ENCODE measurements at places on chromosomes 7 and 10.

DNA sequence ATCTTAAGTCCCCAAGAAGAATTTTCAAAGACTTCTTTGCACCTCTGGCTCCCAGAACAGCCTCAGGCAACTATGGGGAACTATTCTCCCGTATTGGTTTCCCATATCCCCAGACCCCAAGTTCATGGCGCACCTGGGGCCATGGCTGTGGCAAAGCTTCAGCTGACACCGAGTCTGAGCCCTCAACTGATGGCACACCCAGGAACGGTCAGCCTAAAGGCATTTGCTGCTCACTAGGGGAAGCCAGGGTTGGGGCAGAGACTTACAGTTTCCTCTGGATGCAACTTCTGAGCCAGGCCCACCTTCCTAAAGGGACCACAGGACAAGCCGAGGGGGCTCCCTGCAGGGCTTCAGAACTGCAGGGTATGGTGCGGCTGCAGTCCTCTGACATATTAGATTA, 13.7 kb upstream of the CPA1 start:
- DNase-seq = no peak

DNA sequence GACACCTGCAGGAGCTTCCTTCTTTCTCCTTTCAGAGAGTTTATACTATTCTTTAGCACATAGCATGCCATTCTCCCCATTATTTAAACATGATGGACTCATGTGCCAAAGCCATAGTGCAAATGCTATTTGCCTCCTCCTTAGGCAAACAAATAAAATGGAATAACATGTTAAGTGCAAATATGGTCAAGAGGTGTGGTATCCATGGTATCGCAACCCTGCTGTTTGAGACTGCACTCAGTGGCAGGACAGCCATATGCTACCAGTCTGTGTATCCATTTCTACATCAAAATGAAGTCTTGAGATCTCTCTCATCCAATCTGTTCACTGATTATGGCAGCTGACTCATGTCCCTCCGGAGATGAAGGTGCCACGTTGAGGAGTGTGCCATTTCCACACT, 22.8 kb downstream of the HEPACAM2 start:
- no peak for DNase-seq

- no peak for DNase-seq
Measured at GRCh38 chr7:141370178-141370577, 181.0 kb upstream of the AGK start.

GRCh38 chr7:150665896-150666295, 19.6 kb upstream of the GIMAP2 start:
- no peak for DNase-seq

DNA sequence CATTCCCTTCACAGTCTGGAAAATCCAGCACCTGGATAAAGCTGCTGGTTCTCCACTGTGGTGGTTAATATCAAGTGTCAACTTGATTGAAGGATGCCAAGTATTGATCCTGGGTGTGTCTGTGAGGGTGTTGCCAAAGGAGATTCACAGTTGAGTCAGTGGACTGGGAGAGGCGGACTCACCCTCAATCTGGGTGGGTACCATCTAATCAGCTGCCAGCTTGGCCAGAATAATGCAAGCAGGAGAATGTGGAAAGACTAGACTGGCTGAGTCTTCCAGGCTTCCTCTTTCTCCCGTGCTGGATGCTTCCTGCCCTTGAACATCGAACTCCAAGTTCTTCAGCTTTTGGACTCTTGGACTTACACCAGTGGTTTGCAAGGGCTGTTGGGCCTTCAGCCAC, 48.4 kb downstream of the C10orf143 start:
- DNase-seq = no peak

DNA sequence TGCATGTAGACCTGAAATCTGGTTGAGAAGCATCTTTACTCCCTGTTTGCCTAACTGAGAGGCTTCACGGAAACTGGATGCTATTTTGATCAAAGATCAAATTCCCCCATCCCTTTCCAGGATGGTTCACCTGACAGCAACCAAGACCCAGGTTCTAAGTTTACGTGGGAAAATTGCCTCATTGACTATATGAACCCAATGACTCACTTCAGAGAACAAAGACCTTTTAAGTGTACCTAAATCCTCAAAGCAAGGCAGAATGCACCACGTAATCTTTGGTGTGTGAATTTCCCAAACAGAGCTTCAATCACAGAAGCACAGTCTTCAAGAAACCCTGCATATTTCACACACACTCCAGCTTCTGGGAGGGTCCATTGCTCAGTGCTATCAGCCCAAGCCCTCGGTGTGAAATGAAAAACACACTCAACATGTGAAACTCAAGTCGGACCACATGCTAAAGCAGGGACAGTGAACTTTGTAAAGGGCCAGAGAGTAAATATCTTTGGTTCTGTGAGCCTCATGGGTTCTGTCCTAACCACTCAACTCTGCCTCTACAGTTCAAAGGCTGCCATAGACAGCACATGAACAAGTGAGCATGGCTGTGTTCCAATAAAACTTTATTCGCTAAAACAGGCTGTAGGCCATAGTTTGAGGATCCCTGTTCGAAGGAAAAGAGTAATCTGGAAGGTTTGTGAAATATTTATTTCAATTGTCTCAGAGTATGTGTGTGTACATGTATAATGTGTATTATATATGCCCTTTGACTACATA, 275.6 kb upstream of the FOXK1 start:
- no peak for DNase-seq

GRCh38 chr7:22564511-22565045, 64.6 kb upstream of the STEAP1B start:
- no peak for DNase-seq

- DNase-seq = no peak
Measured at GRCh38 chr7:105198223-105198622, 184.2 kb downstream of the KMT2E start.

DNA sequence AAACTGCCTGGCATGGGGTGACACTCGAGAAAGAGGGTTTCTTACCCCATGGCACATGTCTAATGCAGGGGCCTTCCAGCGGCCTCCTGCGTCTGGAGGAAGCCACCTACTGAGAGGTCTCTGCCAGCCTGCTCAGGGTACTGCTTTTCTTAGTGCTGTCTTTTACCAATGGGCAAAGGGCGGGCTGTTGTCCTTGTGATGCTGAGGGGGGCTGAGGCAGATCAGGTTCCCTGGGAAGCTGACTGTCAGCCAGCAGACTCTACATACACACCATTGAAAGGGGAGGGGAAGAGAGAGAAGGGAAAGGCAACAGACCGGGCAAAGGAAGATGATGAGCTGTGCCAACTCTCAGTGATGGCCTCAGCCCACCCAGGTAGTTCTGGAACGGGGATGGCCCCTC, 48.7 kb downstream of the COL13A1 start:
- no peak for DNase-seq

DNA sequence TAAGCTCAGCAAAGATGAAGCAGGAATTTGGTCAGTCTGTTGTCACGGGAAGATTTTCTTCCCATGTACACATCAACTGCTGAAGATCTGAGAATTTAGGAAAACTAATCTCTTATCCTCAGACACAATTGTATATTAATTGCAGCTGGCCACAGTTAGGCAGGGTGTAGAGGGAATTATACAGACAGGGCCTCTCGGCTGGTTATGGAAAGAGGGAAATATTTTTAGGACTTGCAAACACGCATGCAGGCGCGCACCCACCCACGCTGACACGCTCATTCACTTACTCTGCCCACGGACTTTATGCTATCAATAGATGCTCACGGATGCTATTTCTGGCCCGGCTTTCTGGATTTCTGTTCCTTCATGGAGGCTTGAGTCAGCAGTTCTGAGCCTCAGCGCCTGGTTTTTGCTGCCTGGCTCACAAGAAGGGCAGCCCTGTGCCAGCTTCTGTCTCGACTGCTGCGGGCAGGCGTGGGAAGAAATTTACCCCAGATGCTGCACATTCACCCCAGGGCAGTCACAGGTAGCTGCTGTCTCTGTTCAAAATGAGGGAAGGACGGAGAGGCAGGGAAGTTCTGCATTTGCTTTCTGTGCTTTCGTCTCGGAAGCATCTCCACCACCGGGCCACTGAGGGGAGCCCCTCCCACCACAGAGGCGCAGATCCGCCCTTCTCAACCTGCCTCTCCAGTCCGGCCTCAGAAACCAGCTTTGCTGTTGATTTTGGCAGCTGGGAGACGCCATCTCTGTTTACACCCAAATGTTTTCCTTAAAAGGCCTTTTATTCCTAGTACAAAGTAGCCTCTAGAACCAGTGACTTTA, 116.3 kb upstream of the BTBD16 start:
- no peak for DNase-seq

GRCh38 chr10:17597386-17597785, 19.8 kb downstream of the HACD1 start:
- no peak for DNase-seq

GRCh38 chr10:133278577-133279265, 2.1 kb upstream of the ADAM8 start:
- DNase-seq = peak; percentile 67

GRCh38 chr7:17770710-17771375, 169.5 kb downstream of the SNX13 start:
- no peak for DNase-seq

DNA sequence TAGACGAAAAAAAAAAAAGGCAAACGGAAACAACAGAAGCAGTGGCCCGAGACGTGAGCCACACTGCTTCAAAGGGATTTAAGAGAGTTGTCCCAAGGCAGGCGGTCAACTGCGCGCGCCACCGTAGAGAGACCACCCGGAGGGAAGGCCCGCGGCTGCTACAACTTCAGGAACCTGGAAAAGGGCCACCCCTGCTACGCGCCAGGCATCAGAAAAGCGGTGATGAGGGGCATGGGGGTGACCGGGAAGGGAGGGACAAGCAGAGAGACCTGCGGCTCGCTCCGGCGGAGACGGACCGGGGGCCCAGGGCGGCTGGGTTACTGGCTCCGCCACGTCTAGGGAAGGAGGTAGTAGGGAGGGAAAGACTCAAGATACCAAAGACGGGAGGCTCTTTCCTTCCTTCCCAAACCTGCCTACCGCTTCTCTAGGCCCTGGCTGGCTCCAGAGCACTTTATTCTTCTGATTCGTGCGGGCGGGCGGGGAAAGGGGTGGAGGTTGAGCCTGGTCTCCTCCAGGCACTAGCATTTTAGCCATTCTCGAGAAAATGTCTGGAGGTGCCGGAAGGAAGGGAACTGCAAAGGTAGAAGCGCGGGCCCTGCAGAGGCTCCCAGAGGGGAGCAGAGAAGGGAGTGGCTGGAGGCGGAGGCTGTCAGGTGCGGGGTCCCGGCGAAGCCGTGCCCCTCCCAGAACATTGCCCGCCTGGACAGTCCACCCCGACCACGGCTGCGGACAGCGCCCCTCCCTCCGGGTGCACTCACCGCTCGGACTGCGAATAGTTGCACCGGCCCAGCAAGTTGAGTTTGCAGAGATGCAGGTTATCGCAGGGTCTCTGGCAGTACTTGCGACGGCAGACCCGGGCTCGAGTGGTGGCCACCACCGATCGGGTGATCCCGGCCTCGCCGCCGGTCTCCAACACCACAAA, 993 bp downstream of the ZC3HAV1 start:
- DNase-seq = no peak

DNA sequence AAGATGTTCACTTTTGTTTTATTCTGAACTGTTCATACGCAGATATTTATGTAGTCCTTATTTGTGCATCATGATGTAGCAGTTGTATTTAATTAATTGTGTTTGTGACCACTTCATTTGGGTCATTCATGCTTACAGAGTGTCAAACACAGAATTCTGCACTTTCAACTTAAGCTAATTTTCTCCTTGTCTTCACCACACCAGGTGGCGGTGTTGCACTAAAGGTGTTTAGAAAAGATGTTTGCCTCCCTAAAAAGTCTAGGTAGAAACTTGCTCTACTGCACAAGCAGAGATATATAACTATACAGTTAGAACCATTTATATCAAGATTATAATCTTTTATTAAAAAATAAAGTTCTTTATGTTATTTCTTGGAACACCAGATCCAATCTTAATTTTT, 1.3 kb upstream of the TAS2R38 start:
- DNase-seq = no peak

DNA sequence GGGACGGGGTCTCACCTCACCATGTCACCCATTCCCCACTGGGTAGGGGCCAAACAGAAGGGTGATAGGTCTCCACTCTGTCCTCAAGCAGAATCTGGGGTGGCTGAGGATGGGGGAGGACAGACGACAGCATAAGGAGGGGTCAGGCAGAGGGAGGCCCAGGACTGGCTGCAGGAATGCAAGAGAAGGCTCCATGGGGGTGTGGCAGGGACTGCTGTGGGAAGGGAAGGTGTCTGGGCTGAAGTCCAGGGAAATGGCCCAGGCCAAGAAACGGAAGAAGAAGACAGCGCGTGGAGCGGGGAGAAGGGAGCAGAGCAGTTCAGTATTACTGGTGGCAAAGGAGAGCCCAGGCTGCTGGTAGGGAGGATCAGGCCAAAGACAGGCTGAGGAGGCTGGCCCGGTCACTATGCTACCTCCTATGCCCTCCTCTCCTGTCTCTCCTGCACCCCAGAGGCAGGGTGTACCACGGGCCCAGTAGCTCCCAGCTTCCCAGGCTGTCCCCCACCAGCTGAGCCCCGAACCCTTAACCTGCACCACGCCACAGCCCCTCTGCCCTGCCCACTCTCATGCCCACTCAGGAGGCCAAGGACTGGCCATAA, 60.9 kb downstream of the GRB10 start:
- no peak for DNase-seq

DNA sequence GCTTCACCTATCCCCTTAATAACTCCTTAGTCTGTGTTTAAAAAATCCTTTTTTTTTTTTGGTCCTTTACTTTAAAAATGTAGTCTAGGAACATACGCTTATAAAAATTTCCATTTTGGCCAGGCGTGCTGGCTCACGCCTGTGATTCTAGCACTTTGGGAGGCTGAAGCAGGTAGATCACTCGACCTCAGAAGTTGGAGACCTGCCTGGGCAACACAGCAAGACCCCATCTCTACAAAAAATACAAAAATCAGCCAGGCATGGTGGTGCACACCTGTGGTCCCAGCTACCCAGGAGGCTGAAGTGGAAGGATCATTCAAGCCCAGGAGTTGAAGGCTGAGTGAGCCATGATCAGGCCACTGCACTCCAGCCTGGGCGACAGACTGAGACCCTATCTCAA, 14.8 kb downstream of the KAZALD1 start:
- no peak for DNase-seq

DNA sequence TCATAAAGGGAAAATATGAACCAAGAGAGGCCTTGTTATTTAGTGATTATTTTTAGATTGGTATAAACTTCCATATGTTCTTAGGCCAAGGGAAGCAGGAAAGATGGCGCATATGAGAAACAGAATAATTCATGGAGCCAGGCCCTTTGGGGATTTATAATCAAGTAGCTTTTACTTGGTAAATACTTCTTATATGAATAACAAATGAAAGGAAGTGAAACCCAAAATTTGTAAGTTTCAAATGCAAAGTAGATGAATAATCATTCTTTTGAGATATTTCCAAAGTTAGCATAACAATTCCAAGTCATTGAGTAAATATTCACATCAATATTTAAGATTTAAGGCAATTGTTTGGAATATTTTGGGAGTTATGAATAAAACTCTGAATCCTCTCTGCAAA, 13.9 kb upstream of the OPTN start:
- DNase-seq = no peak
